Amniotic epithelial cell (primary cell): ENCODE measurements at places on chromosomes 13 and 19.

DNA sequence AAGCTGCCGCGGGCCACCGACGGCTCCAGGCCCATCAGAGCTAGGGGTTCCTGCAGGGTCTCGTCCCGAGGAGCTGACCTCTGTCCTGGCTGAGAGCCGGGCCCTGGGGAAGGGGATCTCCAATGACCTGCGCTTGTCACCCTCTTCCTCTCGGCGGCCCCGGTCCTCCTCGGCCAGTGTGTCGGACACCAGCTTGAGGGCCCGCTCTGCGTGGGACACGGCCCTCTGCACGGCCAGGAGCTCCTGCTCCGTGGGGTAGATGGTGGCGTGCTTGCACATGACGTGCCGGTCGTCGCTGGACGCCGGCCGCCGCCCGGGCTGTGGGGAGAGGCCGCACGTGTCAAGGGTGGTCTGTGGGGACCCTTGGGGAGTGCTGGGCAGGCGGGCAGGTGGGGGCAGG, 32.7 kb upstream of the MATK start:
- DNase-seq = no peak

- peak; percentile 21 for DNase-seq
These were observed 232.4 kb downstream of the LHFPL6 start for GRCh38 chr13:39370554-39370953.

DNA sequence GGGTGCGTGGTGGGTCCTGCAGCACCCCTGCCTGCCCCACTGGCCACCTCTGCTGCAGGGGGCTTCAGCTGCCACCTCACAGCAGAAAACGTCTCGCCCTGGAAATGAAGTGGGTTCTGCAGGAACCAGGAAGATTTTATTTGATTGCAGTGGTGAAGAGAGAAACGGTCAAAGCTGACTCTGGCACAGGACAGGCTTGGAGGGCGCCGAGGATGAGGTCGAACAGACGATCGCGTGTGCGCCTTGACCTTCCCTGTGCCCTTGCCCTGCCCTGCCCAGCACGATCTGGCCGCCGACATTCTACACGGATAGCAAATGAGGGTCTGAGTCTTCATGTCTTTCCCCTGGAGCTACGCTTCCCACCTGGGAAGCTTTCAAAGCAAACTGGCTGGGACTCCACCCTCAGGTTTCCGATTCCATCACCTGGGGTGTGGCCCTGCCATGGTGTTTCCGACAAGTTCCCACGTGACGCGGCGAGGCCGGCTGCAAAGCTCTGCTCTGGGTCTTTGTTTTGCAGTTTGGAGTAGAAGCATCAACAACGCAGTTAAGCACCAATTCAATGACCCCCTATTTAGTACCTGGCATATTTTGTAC, 50.3 kb upstream of the TUBGCP3 start:
- DNase-seq = no peak

- peak; percentile 32 for DNase-seq
These were observed 30.1 kb downstream of the RDH8 start for GRCh38 chr19:10043286-10043927.

DNA sequence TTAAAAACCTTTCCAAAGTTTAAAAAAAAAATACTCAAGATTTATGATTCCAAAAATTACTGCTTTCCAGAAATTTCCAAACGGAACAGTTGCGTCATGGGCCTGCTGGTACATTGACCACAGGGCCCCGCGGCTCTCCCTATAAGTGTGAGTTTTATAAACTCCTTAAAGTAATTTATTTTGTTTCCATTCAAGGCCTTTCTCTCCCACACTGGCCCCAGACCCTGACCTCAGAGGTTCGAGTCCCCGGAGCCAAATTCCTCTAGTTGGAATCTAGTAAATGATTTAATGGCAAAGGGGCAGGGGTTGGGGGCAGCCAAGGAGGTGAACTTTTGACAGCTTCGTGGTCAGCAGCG, 97.5 kb downstream of the INSR start:
- no peak for DNase-seq

GRCh38 chr13:38350114-38350617, 515 bp downstream of the UFM1 start:
- peak; percentile 58 for DNase-seq

DNA sequence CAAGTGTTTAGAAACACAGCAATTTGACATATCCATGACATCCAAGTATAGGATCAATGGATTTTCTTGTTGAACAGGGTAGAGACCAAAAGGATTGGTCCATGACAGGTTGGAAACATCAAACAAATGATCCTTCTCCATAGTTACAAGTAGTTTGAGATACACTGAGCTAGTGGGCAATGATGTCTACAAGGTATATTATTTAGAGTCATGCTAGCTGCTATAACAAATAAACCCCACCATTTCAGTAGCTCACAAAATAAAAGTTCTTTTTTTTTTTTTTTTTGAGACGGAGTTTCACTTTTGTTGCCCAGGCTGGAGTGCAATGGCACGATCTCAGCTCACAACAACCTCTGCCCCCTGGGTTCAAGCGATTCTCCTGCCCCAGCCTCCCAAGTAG, 4.9 kb upstream of the HAUS5 start:
- no peak for DNase-seq

GRCh38 chr19:4597975-4598671, 38.6 kb upstream of the SEMA6B start:
- DNase-seq = peak; percentile 36

DNA sequence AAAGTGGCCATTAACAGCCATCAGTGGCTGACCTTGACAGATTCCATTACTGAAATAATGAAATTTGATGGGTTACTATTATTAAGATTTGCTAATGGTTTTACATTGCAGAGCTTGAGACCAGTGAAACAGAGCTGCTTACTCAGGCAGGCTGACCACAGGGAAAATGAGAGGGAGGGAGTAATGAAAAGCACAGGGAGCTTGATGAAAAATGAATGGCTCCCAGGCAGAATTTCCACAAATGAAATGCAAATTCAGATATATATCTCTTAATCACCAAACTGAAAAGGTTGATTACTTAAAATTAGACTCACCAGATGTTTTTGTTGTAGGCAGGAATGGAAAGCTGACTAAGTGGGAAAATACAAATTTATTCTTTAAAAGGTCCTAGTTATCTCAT, 36.1 kb downstream of the HTR2A start:
- DNase-seq = no peak

GRCh38 chr13:73532987-73533510, 474.2 kb downstream of the KLF5 start:
- peak; percentile 24 for DNase-seq

- DNase-seq = no peak
These were observed 71.4 kb downstream of the MIPEP start for GRCh38 chr13:23817830-23818229.

- no peak for DNase-seq
These were observed 129.4 kb downstream of the KL start for GRCh38 chr13:33145667-33146066.
